Activated T-helper 1 cell treated with Interleukin-2 at 50 U/mL for 16 hours (primary cell): ENCODE measurements at places on chromosomes 3 and 15.

- DNase-seq: no peak
These were observed 54.8 kb upstream of the CHRNB4 start for GRCh38 chr15:78695854-78696253.

DNA sequence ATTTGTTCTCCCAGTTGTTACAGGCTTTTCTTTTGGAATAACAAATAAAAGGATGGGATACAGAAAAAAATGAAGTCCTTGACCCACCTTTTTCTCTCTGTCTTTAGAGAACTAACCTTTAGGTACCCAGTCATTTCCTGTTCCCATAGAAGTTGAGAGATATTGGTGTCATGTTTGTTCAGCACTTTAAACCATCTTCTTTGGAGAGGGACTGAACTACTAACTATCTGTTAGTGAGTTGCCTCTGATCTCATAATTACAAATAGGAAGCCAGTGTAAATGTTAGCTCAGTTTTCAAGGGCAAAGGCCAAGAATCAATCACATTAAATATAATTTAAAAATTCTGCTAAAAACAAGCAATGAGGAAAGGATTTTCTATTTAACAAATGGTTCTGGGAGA is 72.9 kb upstream of the DCBLD2 start:
- no peak for DNase-seq

DNA sequence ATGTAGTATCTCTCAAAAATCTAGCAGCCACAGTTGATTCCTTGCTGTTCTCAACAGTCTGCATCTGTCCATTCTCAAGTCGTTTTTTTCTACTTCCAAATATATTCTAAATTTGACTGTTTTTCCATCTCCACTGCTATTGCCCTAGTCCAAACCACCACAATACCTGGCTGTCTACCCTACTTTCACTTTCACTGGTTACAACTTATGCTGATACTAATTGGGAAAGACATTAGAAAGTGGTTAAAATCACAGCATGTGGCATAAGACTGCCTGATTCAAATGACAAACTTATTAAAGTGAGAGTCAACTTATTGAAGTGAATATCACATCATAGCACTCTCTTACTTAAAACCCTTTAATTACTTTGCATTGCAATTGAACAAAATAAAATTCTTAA is 72.6 kb downstream of the CHST2 start:
- DNase-seq: no peak

DNA sequence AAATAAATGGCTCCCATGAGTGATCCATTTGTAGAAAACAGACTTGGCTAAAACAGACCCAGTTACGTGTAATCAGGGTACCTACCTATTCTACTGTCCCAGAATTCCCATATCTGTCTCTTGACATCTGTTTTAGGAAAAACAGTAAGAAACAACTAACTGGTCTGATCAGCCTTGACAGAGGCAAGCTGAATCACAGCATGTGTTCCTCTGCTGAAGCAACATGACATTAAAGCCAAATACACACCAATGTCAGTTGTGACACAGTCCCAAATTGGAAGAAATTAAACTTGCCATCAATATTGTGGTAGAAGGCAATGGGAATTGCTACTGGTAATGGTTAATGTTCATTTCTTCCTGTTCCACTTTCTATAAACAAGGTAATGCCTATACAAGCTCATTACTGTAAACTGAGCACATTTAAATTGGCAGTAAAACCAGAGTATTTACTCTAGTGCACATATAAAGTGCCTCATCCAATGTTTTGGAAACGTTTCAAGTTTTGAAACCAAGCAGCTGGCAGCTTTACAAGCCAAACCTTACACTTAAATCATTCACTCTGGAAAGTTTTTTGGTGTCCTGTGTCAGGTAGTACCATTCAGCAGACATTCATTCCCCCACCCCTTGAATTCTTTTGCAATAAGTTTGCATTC is 27.0 kb downstream of the ALDH1A2 start:
- DNase-seq: no peak

- no peak for DNase-seq
These were observed 10.5 kb downstream of the SQOR start for GRCh38 chr15:45645026-45645980.

- DNase-seq: no peak
These were observed 605.2 kb downstream of the NAALADL2 start for GRCh38 chr3:175464362-175464761.

- DNase-seq: peak; percentile 58
These were observed 10.0 kb downstream of the BMF start for GRCh38 chr15:40098489-40099261.

DNA sequence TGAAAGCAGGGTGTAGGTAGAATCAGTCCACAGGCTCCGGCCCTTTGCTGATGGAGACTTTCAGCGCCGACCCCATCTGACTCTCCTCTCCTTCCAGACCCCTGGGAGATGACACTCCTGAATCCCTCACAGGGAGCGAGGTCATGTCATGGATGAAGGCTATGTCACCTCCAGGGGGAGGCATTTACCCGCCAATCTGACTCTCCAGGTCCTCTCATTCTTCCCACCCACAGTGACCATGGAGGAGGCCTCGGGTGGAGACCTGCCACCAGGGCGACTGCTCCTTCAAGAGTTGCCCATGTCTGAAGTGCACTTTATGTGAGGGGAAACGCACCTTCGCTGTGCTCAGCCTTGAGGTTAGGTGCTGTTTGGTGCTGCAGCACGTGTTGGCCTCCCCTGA is 112.7 kb downstream of the KLF13 start:
- DNase-seq: no peak

- DNase-seq: no peak
These were observed 3.1 kb downstream of the PAQR9 start for GRCh38 chr3:142960322-142960850.

GRCh38 chr3:46692566-46692990 is 901 bp downstream of the ALS2CL start:
- no peak for DNase-seq

DNA sequence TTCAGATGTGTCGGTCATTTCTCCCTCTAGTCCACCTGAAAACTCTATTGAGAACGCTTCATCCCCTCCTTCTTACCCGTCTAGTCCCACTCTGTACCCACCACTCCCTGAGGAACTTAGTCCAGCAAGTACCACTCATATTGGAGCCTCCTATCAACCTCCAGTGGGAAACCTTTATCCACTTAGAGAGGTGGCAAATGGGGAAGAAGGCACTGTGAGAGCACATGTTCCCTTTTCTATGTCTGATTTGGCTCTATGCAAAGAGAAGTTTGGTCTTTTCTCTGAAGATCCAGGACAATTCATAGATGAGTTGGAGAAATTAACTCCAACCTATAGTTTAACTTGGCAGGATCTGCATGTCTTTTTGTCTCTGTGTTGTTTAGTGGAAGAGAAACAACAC is 17.0 kb upstream of the RPN1 start:
- no peak for DNase-seq

- no peak for DNase-seq
These were observed 461.3 kb downstream of the AGBL1 start for GRCh38 chr15:86540840-86541467.

- no peak for DNase-seq
These were observed 21.8 kb upstream of the SIAH2 start for GRCh38 chr3:150784747-150785125.

GRCh38 chr3:55737186-55737585 is 250.1 kb upstream of the WNT5A start:
- DNase-seq: no peak

GRCh38 chr15:90988296-90988695 is 6.0 kb downstream of the PRC1 start:
- DNase-seq: no peak

GRCh38 chr15:87944050-87944449 is 312.5 kb downstream of the NTRK3 start:
- no peak for DNase-seq

DNA sequence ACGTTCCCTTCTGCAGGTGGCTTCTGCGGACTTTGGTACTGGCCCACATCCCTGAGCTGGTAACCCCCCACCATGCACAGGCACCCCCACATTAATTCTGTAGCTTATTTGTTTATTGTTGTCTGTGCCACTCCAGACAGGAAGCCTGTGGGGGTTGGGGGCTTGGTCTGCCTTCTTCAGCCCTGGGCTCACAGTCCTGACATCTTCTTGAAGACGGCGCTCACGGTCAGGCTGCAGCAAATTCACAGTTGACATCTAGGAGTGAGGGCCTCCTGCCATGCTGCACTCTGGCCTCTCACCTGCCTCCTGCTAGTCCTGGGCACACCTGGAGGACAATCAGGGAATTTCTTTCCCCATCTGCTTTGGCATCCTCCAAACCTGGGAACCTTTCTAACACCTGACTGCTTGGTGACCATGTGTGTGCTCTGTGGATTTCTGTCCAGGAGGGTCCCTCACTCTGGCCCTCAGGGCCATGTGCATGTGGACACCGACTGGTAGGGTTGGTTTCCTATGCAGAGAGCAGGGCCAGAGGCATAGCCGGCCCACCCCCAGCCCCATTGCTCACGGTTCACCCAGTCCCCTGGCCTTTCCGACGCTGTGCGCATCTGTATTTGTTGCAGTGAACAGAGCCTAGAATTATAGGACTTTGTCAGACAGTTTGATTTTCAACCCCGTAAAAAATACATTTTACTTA is 68.8 kb downstream of the APBA2 start:
- DNase-seq: no peak

GRCh38 chr15:72197460-72198355 is at the start of gene GRAMD2A:
TSS of gene GRAMD2A (minus strand) at chr15:72197787.
- no peak for DNase-seq

- no peak for DNase-seq
These were observed 875 bp upstream of the HLTF start for GRCh38 chr3:149087208-149087607.

DNA sequence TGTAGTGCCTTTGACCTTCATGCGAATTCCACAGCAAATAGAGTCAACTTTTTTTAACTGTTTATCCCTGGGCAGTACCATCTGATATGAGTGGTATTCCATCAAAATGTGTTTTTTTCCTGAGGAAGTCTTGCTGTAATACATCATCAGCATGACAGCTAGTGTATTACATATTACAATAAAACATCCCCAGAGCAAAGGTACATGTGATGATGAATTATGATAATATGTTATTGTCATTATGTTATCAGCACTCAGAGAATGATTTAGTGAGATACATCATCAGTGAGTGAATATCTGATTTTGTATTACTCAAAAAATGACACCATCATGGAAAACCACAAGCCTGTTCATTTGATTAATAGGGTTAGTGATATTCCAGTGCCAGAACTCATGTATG is 69.7 kb upstream of the ARL6 start:
- DNase-seq: no peak

DNA sequence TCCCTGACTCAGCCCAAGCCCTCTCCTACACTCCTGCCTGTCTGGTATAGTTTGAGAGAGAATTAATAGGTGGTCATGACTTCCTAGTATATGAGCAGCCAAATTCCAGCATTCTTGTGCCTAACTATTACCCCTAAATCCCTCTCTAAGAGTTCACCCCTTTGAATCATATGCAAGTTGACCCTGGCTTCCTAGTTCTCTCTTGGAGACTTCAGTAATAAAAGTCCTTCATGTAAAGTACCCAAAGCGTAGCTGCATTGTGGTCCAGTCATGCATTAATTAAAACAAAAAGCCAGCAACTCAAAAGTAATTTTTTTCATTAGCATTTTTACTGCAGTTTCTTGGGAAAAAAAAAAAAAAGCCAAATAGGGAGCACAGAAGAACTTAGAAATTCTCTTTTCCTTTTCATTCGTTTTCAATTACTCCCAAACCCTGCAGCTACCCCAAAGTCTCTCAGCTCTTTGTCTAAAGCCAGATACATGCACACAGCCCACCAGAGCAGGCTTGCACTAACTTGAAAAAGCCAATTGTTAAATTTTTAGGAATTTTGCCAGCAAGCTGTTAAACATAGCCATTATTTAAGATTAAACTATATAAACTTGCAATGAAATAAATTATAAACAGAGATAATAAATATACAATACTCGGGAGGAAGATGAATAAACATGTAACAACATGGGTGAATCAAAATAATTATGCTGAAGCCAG is 50.1 kb upstream of the STT3B start:
- no peak for DNase-seq

- DNase-seq: no peak
These were observed 33.5 kb downstream of the TGFBR2 start for GRCh38 chr3:30639937-30640336.

GRCh38 chr3:149871855-149872254 is 58.8 kb downstream of the RNF13 start:
- DNase-seq: no peak

- no peak for DNase-seq
These were observed 104.1 kb downstream of the IL12A start for GRCh38 chr3:160092760-160093159.

GRCh38 chr15:40928821-40929659 is at the start of gene DLL4:
TSS of gene DLL4 (plus strand) at chr15:40929340. CDS start at chr15:40929669, 329 bp downstream.
- no peak for DNase-seq

DNA sequence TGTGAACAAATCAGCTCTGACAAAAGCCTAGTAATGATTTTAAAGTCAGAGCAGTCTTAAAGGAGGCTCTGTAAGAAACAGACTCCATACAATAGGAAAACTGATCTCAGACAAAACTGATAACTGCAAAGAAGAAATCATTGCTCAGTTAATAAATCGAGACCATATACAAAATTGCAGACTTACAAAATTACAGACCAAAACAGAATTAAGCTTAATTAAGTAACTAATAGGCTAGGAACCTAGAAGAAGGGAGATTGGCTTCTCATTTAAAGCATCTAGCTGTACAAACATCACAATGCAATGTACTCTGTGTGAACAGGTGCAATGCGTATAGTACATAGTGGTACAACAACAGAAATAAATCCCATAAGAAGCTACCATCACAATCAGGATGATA is 46.3 kb downstream of the ZBTB20 start:
- DNase-seq: no peak

- no peak for DNase-seq
These were observed 10.6 kb downstream of the FBN1 start for GRCh38 chr15:48634893-48635292.

GRCh38 chr3:14391033-14391432 is 11.4 kb upstream of the SLC6A6 start:
- DNase-seq: no peak

- DNase-seq: no peak
These were observed 41.4 kb downstream of the MYLK start for GRCh38 chr3:123842711-123843110.

DNA sequence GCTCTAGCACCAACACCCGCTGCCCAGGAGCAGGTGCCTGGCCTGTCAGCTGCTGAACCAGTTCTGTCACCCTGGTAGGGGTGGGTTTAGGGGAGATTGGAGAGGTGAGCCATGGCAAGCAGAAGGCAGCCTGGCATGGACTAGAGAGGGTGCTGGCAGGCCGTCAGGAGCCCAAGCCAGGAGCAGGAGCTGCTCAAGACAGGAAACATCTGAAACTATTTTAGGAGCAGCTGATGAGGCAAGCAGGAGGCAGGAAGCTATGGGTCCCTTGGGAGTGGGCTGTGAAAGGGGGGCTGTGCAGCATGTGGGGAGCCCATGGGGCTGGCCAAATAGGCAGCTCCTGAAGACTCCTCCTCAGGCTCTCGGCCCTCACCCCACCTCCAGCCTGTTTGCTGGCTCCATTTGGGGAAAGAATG is 2.3 kb downstream of the INKA1 start:
- DNase-seq: no peak

DNA sequence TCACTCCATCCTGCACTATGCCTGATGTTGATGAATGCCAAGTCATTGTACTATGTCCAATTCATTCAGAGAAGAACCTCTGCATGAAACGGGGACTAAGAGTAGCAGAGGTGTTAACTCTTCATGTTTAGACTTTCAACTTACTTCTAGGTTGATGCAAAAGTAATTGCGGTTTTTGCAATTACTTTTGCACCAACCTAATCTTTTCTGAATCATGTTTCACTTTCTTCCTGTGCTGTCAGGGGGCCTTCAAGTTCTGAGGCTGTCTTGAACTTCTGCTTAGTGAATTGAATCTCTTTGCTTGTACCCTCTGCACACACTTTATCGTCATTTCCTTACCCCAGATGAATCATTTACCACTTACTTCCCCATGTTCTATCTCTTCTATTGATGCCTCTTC is 636.2 kb downstream of the NAALADL2 start:
- DNase-seq: no peak
